ENCODE measurements at places on chromosomes 7 and 10. TPM values are rescaled to one million over a fixed set of nuclear protein-coding genes. Genes with fewer than 3 reads are reported as not detected.

The FGL2 gene
- under 0.01 TPM for total RNA-seq

The IL6 gene
- total RNA-seq: 37.4 TPM

DNA sequence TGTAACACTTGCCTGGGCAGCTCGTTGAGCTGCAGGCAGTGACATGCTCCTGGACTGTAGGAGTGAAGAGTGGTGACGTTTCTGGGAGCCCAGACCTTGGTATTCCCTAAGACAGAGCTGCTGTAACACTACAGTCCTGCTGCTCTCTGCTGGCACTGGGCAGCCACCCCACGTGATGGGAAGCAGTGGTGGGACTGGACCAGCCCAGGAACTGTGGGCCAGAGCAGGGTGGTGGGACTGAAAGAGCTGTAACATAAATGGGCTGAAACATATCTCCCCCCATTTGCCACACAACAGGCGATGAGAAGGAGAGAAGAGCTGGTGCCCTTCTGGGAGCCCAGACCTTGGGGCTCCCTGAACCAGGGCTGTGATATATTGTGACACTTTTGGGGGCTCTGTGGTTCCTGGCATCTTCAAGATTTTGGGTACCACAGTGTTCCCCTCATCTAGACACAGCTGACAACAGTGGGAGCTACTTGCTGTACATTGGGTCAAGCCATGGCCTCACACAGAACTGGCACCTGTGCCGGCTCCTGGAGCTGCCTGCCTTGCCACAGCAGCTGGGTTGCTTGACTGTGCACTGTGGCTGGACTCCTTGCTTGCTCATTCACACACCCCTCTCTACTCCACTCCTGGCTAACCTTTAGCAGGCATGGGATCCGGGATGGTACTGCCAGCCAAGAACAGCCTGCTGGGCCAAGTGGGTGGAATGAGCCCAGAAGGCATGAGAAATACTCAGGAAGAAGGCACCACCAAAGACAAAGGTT, 161.3 kb upstream of the PCDH15 start:
- no peaks in the 10 kb centered on the region for H3K27me3 ChIP-seq
- DNase-seq: no peak
- H3K4me3 ChIP-seq: no peak overlapping the region
- H3K27ac ChIP-seq: no peak overlapping the region

GRCh38 chr7:122298131-122298530, 6.4 kb downstream of the FEZF1 start:
- H3K36me3 ChIP-seq: no peaks in the 10 kb centered on the region
- peaks cover 56% of the 10 kb centered on the region for H3K27me3 ChIP-seq
- DNase-seq: peak; percentile 45
- H3K4me3 ChIP-seq: no peak overlapping the region
- no peaks in the 10 kb centered on the region for H3K4me1 ChIP-seq
- H3K27ac ChIP-seq: no peak overlapping the region

DNA sequence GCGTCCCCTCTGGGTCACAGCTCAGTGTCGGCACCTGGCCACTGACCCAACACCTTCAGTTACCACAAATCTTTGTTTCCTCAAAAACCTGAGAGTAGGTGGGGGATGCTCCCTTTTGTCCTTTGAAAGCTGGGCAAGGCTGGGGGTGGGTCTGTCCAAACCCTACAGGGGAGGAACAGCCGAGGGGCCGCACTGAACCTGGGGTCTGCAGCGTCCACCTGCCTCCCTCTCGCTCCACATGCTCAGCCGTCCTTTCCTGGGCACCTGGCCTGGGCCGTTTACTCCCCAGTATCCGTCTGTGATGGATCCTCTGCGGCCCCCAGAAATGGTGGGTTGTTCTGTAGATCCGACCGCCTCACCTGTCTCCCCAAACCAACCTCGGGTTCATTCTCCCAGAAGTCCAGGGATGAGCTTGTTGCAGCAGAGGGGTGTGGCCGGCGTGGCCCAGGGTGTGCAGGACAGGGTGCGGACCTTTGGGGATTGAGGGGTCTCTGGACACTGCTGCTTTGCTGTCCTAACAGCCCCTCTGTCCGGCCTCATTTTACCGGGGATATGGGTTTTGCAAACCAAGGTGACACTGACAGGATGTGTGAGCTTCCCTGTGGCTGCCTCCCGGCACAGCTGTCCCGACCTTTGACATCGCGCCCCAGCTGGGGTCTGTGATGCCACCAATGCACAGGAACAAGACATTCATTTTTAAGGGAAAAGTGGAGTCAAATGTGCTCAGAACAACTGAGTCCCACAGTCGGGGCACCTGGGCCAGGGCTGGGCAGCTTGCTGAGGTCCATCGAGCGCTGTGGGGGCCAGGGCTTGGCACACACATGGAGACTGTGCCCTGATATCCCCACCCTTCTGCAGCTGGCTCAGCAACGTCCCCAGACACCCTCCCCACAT, 115.9 kb downstream of the VIPR2 start:
- DNase-seq: no peak
- peaks cover 3% of the 10 kb centered on the region for H3K4me1 ChIP-seq
- H3K27me3 ChIP-seq: no peaks in the 10 kb centered on the region
- H3K27ac ChIP-seq: no peak overlapping the region
- H3K4me3 ChIP-seq: no peak overlapping the region

DNA sequence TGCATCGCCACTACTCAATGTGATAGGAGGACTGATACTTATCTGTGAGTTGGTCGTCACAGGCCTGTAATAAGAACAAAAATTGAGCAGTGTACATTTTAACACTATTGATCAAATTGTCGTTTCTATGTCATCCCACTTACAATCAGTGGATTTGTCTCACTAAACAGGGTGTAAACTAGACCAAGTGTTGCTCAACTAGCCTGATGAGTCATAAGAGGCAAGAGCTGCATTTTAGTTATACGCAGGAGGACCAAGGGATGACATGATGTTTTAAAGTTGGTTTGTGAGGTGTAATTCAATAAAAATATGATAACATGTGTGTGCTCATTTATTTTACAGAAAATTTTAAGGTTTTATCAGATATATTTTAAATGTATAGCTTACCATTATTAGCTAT, 1239.2 kb downstream of the REEP3 start:
- DNase-seq: no peak
- H3K4me3 ChIP-seq: no peak overlapping the region
- no peaks in the 10 kb centered on the region for H3K4me1 ChIP-seq
- no peaks in the 10 kb centered on the region for H3K27me3 ChIP-seq

DNA sequence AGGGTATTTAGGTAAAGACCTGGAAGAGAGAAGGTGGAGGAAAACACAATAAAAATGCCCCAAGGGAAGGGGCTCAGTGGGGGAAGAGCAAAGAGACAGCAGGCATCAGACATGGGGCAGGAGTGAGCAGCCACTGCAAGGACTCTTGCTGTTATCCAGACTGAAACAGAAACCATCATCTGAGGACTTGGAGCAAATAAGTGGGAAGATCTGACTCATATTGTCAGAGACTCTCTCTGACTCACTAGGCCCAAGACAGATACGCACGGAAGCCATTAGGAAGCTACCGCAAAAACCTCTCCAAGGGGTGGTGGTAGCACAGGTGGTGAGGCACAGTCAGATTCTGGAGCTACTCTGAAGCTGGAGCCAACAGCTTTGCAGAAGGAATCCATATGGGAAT, 110.7 kb downstream of the RNF32 start:
- peak; percentile 63 for DNase-seq
- no peaks in the 10 kb centered on the region for H3K36me3 ChIP-seq
- peak overlapping the region; percentile 31 for H3K27ac ChIP-seq
- H3K4me1 ChIP-seq: peaks cover 18% of the 10 kb centered on the region
- no peaks in the 10 kb centered on the region for H3K27me3 ChIP-seq

DNA sequence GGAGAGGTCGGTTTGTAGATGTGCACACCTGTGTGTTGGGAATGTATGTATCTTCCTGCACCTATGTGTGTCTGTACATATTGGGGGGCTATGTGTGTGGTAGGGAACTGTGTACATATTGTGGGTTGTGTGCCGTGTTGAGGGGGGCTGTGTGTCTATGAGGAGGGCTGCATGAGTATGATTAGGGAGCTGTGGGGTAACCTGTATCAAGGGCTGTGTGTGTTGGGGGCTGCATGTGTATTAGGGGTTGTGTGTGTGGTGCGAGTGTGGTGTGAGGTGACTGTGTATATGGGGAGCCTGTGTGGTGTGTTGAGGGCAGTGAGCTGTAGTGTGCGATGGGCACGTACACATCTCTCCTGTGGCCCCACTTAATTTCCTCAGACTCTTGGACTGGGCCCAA, 22.2 kb upstream of the PAX2 start:
- DNase-seq: peak; percentile 57
- H3K4me1 ChIP-seq: no peaks in the 10 kb centered on the region
- H3K4me3 ChIP-seq: no peak overlapping the region
- H3K36me3 ChIP-seq: no peaks in the 10 kb centered on the region
- H3K27me3 ChIP-seq: peaks cover 76% of the 10 kb centered on the region

GRCh38 chr10:79072994-79073645, 4.4 kb downstream of the ZMIZ1 start:
- H3K4me1 ChIP-seq: peaks cover 59% of the 10 kb centered on the region
- no peak overlapping the region for H3K27ac ChIP-seq
- no peaks in the 10 kb centered on the region for H3K27me3 ChIP-seq
- DNase-seq: peak; percentile 79

DNA sequence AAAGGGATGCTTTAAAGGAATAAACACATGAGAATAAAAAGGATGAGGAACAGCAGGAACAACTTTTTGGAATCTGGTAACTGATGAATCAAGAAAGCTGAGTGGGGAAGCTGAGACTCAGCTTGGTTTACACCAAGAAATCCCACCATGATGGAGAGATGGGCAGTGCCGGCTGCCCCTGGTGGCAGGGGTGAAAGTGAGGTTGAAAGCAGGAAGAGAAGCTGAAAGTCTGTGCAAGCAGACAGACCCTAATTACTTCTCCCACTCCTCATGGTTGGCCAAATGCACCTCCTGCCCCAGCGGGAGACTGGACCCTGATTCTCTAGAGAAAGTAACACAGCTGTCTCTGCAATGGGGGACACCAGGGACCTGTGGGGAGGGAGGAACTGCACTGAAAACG, 57.6 kb upstream of the NANOS1 start:
- no peak overlapping the region for H3K27ac ChIP-seq
- H3K36me3 ChIP-seq: no peaks in the 10 kb centered on the region
- H3K27me3 ChIP-seq: peaks cover 3% of the 10 kb centered on the region
- no peaks in the 10 kb centered on the region for H3K4me1 ChIP-seq
- no peak overlapping the region for H3K4me3 ChIP-seq

Measured in osteoblast (primary cell).